ENCODE measurements at places on chromosomes 2 and 18. TPM values are rescaled to one million over a fixed set of nuclear protein-coding genes. Genes with fewer than 3 reads are reported as not detected.

- no peak for DNase-seq
These were observed 88.8 kb downstream of the INHBB start for GRCh38 chr2:120434492-120435308.

The XDH gene
- total RNA-seq: 40.7 TPM

DNA sequence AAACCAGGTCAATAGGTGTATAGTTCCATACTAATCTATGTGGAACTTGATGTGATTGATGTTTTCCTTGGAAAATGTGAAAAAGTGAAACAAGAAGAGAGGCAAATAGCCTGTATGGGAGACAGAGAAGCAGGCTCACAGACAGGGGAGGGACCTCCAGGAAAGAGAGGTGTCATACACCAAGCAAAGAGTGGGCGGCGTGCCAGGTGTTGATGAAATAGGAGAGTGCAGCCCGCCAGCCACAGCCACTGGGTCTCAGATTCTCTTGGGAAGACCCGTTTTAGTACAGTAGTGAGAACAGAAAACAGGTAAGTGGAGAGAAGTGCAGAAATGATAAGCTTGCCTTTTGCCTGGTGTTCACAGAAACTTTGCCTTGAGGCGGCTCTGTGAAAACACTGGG lies 301.9 kb downstream of the ZNF407 start:
- DNase-seq: no peak

The KIAA2012 gene
- total RNA-seq: not detected

DNA sequence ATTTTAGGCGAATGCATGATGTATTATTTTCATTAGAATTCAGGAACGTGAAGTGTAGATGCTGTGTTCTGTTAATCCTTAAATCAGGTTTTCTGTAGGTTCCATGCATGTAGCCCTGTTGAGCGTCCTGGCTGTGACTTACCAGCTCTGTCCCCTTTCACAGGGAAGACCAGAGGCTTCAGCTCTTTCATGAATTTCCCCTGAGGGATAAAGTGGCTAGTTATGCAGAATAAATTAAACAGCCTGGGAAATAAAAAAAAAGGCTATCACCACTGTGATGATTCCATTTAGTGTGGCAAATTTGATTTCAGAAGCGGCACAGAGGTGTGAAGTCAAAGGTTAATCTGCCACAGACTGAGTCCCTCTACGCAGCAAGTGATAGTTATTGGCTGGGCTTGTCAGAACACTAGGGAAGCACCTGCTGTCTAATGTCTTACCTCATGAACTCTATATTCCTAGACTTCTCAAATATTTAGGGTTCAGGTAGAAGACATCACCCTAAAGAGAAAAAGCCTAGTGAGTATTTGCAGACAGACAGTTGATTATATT lies 61.6 kb upstream of the LINC00305 start:
- no peak for DNase-seq

The MC4R gene
- total RNA-seq: not detected

DNA sequence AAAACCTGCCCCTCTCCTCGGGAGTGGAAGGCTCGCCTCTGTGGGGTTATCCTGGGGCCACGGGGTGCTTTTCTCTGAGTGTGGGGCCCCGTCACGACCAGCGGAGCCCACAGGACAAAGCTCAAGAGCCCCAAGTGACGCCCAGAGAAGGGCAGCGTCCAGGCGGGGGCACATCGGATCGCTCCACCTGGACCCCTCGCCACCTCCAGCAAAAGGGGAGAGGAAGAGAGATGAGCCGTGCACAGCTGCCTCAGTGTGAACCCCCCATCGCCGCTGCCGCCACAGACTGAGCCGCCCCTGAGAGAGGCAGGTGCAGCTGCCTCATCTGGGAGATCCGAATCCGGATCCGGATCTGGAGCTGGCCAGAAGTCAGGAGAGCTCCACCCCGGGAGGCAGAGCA lies 282.5 kb upstream of the PXDN start:
- DNase-seq: no peak

The COBLL1 gene
- 19.5 TPM for total RNA-seq

GRCh38 chr2:160220026-160220425 lies 20.0 kb upstream of the ITGB6 start:
- DNase-seq: no peak

DNA sequence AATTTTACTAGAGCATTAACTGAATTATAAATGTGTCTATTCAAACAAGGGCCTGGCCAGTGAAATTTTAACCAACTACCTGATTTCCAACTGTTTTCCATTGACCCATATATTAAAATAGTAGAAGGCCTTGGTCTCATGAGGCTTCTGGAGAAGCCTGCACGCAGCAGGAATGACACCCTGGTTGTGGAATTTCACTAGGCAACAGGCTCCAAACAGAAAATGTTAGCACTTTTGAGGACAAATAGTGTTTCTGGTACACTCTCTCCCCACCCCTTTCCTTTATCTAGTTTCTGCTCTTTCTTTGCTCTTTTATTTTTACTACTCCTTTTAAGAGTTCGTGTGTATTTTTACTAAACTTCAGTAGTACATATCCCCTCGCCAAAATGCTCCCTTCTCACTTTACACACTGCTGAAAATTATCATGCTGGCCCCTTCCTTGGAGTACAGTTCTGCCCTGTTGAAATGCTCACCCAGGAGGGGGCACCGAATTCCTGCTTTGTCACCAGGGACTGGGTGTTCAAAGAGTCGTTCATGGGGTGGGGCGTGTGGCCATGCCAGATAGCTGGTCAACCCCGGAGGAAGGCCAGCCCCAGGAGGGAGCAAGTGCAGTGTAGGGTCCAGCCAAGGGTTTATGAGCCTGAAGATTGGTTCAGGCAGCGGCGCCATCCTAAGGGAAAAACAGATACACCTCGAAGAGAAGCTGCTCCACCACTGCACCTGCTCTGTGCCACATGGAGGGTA lies 22.1 kb upstream of the COL6A3 start:
- DNase-seq: no peak

DNA sequence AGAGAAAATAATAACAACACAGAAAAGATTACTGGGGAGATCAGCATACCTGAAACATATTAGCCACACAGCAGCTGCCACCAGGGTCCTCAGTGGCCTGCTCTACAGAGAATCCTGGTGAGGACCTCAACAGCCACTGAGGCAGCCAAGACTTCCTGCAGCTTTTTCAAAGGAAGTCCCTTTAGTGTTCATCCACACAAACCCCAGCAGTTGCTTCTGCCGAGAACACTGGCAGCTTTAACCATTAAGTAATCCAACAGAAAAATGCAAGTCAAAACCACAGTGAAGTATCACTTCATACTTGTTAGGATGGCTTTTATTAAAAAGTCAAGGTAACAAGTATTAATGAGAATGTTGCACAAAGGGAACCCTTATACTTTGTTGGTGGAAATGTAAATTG lies 542.0 kb upstream of the GCFC2 start:
- no peak for DNase-seq
